ENCODE measurements at places on chromosomes 5 and 9.

GRCh38 chr9:20649381-20649780 is 27.1 kb upstream of the MLLT3 start:
- DNase-seq = no peak

GRCh38 chr5:95910521-95910920 is 51.1 kb downstream of the ELL2 start:
- DNase-seq = no peak

DNA sequence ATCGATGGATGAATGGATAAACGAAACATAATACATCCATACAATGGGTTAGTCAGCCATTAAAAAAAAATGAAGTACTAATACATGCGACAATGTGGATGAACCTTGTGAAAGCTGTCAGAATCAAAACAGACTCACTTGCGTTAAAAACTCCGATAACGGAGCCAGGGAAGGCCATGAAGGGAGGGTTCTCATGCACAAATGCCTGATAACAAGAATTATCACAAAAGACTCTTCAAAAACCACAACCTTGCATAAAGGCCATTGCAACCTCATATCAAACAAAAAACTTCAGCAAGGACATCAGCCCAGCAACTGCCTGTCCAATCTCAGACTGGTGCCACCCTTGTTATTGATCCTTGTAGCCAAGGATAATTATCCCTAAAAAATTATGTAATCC is 13.7 kb downstream of the ERMP1 start:
- no peak for DNase-seq

- DNase-seq = no peak
Measured at GRCh38 chr5:103409013-103409670, 150.6 kb downstream of the MACIR start.

- DNase-seq = no peak
Measured at GRCh38 chr9:35546853-35547252, 56.9 kb downstream of the RUSC2 start.
